CD14-positive monocyte (primary cell): ENCODE measurements at places on chromosomes 7 and 10. TPM values are rescaled to one million over a fixed set of nuclear protein-coding genes. Genes with fewer than 3 reads are reported as not detected.

Gene OR2A1
- not detected for polyA plus RNA-seq

Gene HEPACAM2
- 0.11 TPM for polyA plus RNA-seq

Gene NEURL1
- polyA plus RNA-seq: 3.3 TPM

Gene NUTM2E
- polyA plus RNA-seq: not detected

Gene URGCP
- polyA plus RNA-seq: 5.7 and 6.2 TPM in 2 replicates

Gene ECHDC3
- polyA plus RNA-seq: 9.4 TPM

Gene NUTM2A
- polyA plus RNA-seq: 0.08 TPM
